Heart left ventricle (tissue), 16 donors: ENCODE measurements at places on chromosomes 1 and 21. TPM values are rescaled to one million over a fixed set of nuclear protein-coding genes. Genes with fewer than 3 reads are reported as not detected.

The DFFB gene
- 3.3 TPM for polyA plus RNA-seq

- H3K4me3 ChIP-seq: no peak overlapping the region
- H3K36me3 ChIP-seq: no peaks in the 10 kb centered on the region
- H3K27ac ChIP-seq: no peak overlapping the region
- no peaks in the 10 kb centered on the region for H3K27me3 ChIP-seq
- H3K4me1 ChIP-seq: peaks cover 30% of the 10 kb centered on the region
Measured at GRCh38 chr1:58813361-58813760, 29.5 kb upstream of the JUN start.

DNA sequence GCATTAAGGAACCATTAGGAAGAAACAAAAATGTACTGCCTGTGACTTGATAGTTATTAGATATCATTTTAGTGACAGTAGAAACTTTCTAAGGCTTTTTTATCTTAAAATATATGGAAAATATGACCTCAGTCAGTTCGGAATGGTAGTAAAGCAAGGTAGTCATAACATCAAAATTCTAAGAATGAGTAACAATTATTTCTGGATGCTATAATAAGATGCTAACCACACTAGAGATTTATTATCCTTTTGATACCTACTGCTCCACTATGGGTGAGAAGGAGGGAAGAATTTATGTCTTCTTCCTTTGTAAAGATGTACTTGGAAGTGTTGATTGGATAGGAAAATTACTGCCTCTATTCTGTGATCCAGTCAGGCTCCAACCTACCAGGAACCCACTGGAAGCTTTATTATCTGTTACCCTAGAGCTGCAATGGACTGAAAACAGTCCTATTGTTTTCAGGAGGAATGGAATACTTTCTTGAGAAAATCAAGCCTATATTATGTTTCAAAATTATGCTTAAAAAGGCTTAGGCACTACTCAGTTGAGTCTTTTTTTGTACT, 8.8 kb downstream of the FMN2 start:
- H3K4me3 ChIP-seq: no peak overlapping the region
- no peaks in the 10 kb centered on the region for H3K36me3 ChIP-seq
- no peaks in the 10 kb centered on the region for H3K27me3 ChIP-seq
- DNase-seq: no peak
- H3K27ac ChIP-seq: no peak overlapping the region
- H3K4me1 ChIP-seq: no peaks in the 10 kb centered on the region

The PTCH2 gene
- 0.19 TPM for polyA plus RNA-seq

DNA sequence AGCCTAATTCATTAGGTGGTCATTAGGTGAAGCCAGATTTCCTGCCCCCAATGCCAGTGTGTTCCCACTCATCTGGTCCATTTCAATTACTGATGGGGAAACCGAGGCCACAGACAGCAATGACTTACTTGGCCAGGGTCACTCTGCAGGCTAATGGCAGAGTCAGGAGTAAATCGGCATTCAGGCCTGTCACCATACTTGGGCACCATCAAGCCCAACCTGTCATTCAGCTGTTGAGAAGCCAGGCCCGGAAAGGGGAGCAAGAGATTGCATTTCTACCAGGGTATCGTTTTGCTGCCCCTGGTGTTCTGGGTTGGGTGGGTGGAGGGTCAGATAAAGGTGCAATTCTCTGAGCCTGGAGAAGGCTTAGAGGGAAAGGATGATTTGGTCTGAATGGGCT, 8.0 kb upstream of the TMEM61 start:
- H3K36me3 ChIP-seq: no peaks in the 10 kb centered on the region
- H3K4me3 ChIP-seq: no peak overlapping the region
- peaks cover 4% of the 10 kb centered on the region for H3K27me3 ChIP-seq
- H3K27ac ChIP-seq: no peak overlapping the region

DNA sequence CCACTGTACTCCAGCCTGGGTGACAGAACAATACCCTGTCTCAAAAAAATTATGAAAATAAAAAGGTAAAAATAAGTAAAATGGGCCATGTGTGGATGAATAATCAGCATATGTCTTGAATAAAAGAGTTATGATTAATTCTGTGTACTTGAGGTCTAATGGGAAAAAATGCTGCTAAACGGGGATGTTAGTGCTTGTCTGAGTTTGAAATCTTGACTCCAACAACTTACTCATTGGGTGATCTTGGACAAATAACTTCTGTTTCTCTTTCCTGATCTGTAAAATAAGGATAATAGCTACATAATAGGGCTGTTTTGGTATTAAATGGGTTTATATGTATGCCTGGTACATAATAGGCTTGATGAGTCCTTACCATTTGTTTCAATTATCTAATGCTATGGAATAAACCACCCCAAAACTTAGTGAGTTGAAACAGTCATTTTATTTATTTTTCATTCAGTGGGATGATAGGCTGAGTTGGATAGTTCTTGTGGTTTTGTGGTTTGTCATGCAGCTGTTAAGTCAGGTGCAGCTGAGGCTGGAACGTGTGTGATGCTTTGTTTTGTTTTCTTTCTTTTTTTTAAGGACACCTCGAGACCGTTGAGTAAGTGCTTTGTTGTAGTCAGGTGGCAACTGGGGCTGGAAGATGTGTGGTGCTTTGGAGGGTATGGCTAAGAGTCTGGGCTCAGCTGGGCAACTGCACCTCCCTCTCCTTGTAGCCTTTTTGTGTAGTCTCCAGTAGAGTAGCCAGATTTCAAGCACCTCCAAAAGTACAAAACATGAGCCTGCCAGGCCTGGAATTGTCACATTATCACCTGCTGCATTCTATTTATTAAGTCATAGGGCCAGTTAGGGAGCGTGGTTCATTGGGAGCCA, 4.9 kb downstream of the MDM4 start:
- peak overlapping the region; percentile 30 for H3K27ac ChIP-seq
- peaks cover 52% of the 10 kb centered on the region for H3K4me1 ChIP-seq
- no peaks in the 10 kb centered on the region for H3K27me3 ChIP-seq
- no peak for DNase-seq

The DSCAM gene
- not detected for polyA plus RNA-seq

GRCh38 chr1:85144351-85144750, 56.5 kb downstream of the SYDE2 start:
- no peak overlapping the region for H3K27ac ChIP-seq
- H3K4me3 ChIP-seq: no peak overlapping the region
- no peaks in the 10 kb centered on the region for H3K4me1 ChIP-seq
- H3K36me3 ChIP-seq: no peaks in the 10 kb centered on the region
- no peaks in the 10 kb centered on the region for H3K27me3 ChIP-seq
- no peak for DNase-seq

GRCh38 chr1:14363036-14363590, 235.4 kb upstream of the KAZN start:
- no peaks in the 10 kb centered on the region for H3K4me1 ChIP-seq
- no peaks in the 10 kb centered on the region for H3K36me3 ChIP-seq
- no peaks in the 10 kb centered on the region for H3K27me3 ChIP-seq
- H3K27ac ChIP-seq: no peak overlapping the region
- no peak for DNase-seq

DNA sequence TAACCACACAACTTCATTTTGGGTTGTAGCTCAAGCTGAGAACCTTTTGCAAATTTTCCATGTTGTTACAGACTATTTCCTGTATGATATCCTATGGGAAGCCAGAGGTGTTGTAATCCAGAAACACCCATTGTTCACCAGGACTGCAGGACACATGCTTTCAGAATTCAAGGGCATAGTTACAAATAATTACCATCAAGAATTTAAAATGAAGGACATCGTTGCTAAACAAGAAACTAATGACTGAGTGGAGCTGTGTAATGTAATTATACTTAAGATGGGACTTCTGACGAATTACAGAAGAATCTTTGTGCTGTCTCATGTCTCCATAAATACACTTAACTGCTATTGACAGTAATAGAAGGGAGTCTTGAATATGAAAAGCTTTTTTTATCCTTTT, 47.6 kb upstream of the HOOK1 start:
- DNase-seq: no peak
- no peaks in the 10 kb centered on the region for H3K36me3 ChIP-seq
- H3K4me1 ChIP-seq: no peaks in the 10 kb centered on the region

DNA sequence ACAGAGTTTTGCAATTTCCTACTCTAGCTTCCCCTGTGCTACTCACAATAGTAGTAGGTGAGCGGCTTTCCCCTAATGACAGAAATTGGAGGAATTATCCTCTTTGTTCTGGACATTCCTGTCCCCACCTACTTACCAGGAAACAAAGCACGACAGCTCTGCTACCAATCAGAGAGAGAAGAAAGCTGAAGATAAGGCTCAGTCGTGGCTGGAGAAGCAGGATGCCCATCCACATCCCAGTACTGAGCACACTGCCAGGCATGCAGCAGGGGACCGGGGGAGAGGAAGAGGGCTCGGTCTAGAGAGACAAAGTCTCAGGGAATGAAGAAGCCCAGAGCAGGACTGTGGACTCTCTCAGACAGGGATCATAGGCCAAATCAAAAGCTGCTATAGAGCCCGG, 134.1 kb upstream of the KRTAP19-8 start:
- no peak overlapping the region for H3K27ac ChIP-seq
- no peak overlapping the region for H3K4me3 ChIP-seq
- H3K27me3 ChIP-seq: no peaks in the 10 kb centered on the region

GRCh38 chr1:229436201-229436600, 2.3 kb upstream of the ACTA1 start:
- H3K27me3 ChIP-seq: peaks cover 45% of the 10 kb centered on the region
- H3K4me1 ChIP-seq: peaks cover 20% of the 10 kb centered on the region
- no peak overlapping the region for H3K4me3 ChIP-seq
- H3K36me3 ChIP-seq: peaks cover 21% of the 10 kb centered on the region
- peak overlapping the region; percentile 91 for H3K27ac ChIP-seq

The FCGR1A gene
- 2.7 TPM for polyA plus RNA-seq

- H3K27me3 ChIP-seq: no peaks in the 10 kb centered on the region
- H3K4me1 ChIP-seq: peaks cover 41% of the 10 kb centered on the region
- H3K4me3 ChIP-seq: no peak overlapping the region
- peaks cover 77% of the 10 kb centered on the region for H3K36me3 ChIP-seq
Measured at GRCh38 chr1:161172776-161173376, 4.4 kb downstream of the B4GALT3 start.

The KCNQ4 gene
- 1.3 TPM for polyA plus RNA-seq

DNA sequence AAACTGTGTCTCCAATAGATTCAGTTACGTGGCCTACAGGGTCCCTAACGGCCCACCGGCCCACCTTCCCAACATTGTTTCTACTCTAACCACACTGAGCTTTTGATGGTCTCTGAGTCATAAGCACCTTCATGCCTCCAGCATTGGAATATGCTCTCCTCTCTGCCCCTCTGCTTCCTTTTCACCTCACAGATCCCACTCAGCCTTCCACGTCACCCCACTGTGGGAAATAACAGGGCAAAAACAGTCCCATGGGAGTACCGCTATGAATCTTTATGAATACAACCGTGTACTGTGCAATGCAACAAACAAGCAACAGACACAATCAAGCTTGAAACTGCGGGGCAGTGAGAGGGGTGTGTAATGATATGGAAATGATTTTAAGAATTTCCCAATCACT, 5.3 kb upstream of the SARS1 start:
- no peak overlapping the region for H3K4me3 ChIP-seq
- H3K27ac ChIP-seq: no peak overlapping the region
- H3K4me1 ChIP-seq: no peaks in the 10 kb centered on the region
- no peak for DNase-seq

- DNase-seq: no peak
- H3K4me1 ChIP-seq: peaks cover 22% of the 10 kb centered on the region
- no peak overlapping the region for H3K4me3 ChIP-seq
- no peaks in the 10 kb centered on the region for H3K36me3 ChIP-seq
Measured at GRCh38 chr1:20355828-20356735, 65.4 kb downstream of the VWA5B1 start.

The TMEM269 gene
- polyA plus RNA-seq: not detected

The INKA2 gene
- 9.0 TPM for polyA plus RNA-seq

The NT5C1A gene
- polyA plus RNA-seq: 2.0 TPM

The LCE2B gene
- polyA plus RNA-seq: not detected

DNA sequence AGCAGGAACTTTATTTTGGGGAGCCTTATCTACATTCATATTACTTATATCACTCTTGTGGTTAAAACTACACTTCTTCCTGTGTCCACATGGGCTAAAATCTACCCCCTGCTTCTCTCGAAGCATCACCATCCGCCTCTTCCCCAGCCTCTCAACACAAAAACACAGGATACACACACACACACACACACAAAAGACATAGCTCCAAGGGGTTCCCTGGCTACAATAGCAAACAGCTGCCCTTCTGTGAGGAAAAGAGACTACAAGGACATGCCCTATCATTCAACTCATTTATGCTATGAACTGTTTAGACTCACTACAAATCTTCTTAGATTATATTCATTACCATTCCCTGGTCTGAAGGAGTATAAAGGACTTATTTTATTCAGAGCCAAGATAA, 155.0 kb downstream of the PIGK start:
- no peaks in the 10 kb centered on the region for H3K36me3 ChIP-seq
- no peak for DNase-seq
- no peaks in the 10 kb centered on the region for H3K4me1 ChIP-seq
- no peaks in the 10 kb centered on the region for H3K27me3 ChIP-seq
- no peak overlapping the region for H3K27ac ChIP-seq

DNA sequence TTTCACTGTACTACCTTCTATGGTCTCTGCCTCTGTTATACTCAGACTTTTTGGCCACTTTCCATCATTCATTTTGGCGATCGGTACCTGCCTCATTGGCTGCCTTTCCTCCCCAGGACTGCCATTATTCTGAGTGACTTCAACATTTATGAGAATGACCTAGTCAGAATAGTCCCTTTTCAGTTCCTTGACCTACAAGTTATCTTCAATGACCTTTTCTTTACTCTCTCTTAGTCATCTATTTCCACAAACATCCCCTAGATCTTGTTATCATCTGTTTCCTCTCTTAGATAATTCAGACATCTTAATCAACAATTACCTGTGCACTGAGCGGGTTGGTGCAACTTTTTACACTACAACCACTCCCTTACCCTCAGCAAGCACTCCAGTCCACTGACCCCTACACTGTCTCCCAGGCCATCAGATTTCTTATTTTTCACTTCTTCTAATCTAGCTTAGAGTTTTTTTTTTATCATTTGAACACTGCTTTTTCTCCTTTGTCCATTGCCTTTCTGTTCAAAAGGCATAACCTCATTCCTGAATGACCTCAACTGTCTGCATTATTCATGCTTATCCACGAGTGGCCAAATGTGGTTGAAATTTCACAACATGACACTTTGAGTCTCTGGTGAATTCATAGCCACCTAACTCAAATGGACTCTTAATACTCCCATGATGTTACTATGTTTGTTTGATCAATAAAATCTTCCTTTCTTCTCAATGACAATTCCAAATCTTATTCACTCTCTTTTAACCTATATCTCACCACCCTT, 112.7 kb downstream of the HMCN1 start:
- no peaks in the 10 kb centered on the region for H3K36me3 ChIP-seq
- H3K4me1 ChIP-seq: no peaks in the 10 kb centered on the region
- DNase-seq: no peak
- H3K27me3 ChIP-seq: no peaks in the 10 kb centered on the region
- H3K27ac ChIP-seq: no peak overlapping the region

GRCh38 chr21:45421846-45422775, 17.1 kb downstream of the COL18A1 start:
- H3K4me1 ChIP-seq: peaks cover 42% of the 10 kb centered on the region
- no peaks in the 10 kb centered on the region for H3K36me3 ChIP-seq
- peak; percentile 16 for DNase-seq

The SPRR2F gene
- not detected for polyA plus RNA-seq
